GM23248 (cell line): ENCODE measurements at places on chromosomes 1 and 21.

GRCh38 chr1:75600781-75601180 is 10.1 kb downstream of the SLC44A5 start:
- no peak for DNase-seq

GRCh38 chr1:156914440-156914856 is 6.0 kb upstream of the LRRC71 start:
- no peak for DNase-seq

- DNase-seq: peak; percentile 87
Observed at GRCh38 chr1:214569357-214570004, 18.1 kb upstream of the PTPN14 start.

DNA sequence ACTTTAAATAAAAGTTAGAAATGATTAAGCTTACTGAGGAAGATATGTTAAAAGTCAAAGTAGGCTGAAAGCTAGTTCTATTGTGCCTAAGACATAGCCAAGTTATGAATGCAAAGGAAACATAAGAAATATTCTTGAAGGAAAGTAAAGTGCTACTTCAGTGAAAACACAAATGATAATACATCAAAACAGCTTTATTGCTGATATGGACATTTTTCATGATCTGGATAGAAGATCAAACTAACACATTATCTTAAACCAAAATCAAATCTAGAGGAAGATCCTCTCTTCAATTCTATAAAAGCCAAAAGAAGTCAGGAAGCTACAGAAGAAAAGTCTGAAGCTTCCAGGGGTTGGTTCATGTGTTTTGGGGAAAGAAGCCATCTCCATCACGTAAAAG is 545.9 kb downstream of the COL11A1 start:
- DNase-seq: no peak

- no peak for DNase-seq
Observed at GRCh38 chr1:9482816-9483572, 56.3 kb upstream of the SLC25A33 start.

DNA sequence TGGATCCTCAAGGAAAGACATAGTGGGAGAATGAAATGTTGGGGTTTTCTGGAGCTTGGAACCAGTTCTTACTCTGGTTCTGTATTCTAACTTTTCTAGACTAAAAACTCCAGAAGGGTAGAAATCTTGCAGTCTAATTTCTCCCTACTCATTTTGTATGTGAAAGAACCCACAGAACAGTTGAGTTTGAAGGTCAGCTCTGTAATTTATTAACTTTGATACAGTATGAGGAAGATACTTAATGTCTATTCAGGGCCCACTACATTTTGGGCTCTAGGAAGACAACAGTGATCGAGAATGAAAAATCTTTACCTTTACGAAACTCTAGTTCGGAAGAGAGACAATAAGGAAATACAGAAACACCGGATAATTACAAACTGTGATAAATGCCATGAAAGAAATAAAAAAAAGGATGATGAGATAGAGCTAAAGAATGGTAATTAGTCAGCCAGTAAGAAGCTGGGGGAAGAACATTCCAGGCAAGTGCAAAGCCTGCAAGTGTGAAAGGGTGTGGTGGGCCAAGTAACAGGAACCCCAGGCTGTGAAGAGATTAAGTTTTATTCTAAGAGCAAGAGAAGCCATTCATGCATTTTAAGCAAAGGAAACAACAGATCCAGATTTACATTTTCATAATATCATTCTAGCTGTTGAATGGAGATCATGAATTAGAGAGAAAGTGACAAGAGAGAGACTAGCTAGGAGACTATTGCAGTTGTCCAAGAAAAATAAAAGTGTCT is 159.9 kb upstream of the HMCN1 start:
- DNase-seq: peak; percentile 50

GRCh38 chr1:214416417-214416816 is 135.0 kb downstream of the PTPN14 start:
- DNase-seq: peak; percentile 80

DNA sequence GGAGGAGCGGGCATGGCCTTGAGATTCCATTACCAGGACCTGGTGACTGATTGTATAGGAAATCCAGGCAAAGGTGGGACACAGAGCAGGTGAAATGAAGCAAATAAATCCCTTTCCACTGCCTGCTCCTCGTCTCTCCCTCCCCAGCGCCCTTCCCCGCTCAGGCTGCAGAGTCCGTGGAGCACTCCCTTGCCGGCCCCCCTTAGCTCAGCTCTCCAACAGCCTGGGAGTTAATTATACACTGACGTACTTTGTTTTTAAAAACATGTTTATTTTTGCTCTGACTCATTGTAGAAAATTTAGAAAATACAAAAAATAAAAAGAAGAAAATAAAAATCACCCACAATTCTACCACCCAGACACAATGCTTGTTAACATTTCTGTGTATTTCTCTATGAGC is 61.7 kb downstream of the LGR6 start:
- no peak for DNase-seq

- peak; percentile 72 for DNase-seq
Observed at GRCh38 chr1:92599184-92599583, 112.5 kb upstream of the GFI1 start.

DNA sequence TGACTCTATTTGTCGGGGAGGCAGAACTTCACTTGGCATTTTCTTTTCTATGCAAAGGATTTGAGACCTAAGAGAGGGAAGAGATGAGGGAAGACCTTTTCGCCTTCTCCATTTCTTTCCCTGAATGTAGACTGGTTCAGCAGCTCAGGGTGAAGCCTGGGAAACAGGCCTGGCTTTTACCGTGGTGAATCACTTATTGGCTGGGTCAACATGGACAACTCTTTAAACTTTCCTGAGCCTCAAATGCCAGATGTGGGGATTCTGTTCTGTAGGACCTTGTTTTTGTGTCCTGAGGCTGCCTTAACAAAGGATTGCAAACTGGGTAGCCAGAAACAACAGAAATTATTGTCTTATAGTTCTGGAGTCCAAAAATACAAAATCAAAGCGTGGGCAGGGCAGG is 455.8 kb upstream of the VAMP3 start:
- DNase-seq: peak; percentile 62

- DNase-seq: no peak
Observed at GRCh38 chr1:167033646-167034045, 44.6 kb downstream of the MAEL start.

GRCh38 chr1:37946703-37947360 is at the start of gene INPP5B:
INPP5B (minus strand) TSS chr1:37947053; CDS start chr1:37946308, 745 bp downstream.
- DNase-seq: peak; percentile 92

- DNase-seq: peak; percentile 49
Observed at GRCh38 chr1:117671781-117672501, 66.1 kb downstream of the TENT5C start.

GRCh38 chr1:106749906-106750305 is 306.6 kb upstream of the PRMT6 start:
- no peak for DNase-seq

GRCh38 chr1:192600275-192600674 is 24.7 kb downstream of the RGS1 start:
- DNase-seq: peak; percentile 13

DNA sequence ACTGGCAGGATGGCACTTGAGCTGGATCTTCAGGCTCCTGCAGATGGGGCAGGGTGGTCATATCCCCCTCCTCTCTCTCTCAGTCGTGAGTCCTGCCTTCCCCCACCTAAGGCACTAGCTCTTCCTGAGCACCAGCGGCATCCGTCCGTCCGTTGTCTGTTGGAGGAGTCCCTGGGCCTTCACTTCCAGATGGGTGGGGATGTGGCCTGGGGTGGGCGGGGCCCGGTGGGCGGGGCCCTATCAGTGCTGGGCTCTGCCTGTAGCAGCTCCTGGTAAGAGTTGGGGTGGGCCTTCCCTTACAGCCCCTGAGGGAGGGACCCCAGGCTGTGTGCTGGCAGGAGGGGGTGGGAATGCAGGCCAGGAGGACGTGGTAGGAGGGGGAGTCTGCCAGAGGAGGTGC is 10.3 kb downstream of the LDLRAD2 start:
- DNase-seq: peak; percentile 33

DNA sequence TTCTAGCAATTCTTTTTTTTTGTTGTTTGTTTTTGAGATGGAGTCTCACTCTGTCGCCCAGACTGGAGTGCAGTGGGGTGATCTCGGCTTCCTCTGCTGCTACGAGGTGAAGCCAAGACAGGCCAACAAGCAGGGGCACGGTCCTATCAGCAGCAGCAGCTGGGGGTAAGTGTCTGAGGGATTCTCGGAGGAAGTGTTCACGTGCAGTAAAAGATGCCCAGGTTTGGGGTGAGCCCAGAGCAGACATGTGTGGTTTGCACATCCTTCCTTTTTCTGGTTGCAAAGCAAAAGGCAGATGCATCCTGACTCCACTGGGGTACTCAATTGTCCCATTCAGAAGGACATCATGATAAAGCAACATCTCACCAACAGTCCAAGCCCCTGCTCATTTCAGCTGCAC is 27.7 kb downstream of the PIGP start:
- no peak for DNase-seq

DNA sequence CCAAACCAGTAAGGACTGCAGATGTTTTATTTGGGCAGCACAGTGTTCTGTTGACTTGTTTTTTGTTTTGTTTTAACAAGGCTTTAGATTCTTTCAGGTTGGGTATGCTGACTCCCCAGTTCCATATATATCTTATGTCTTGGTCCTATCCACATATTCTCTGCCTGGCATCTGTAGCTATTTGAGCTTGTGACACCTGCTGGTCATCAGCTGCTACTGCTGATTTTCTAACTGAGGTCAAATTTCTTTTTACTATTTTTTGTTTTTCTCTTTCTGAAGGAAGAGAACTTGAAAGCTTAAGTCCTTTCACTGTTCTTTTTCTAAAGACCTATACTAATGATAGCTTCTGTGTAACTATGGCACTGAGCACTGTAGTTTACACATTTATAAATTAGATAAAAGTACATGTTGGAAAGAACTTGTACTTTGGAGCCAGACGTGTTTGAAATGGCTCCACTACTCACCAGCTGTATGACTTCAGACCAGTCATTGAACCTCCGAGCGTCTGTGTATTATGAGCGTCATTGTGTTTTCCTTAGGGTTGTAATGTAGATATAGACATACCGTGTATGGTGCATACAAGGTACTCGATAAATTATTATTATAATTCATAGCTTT is 109.4 kb downstream of the NRDC start:
- peak; percentile 82 for DNase-seq

DNA sequence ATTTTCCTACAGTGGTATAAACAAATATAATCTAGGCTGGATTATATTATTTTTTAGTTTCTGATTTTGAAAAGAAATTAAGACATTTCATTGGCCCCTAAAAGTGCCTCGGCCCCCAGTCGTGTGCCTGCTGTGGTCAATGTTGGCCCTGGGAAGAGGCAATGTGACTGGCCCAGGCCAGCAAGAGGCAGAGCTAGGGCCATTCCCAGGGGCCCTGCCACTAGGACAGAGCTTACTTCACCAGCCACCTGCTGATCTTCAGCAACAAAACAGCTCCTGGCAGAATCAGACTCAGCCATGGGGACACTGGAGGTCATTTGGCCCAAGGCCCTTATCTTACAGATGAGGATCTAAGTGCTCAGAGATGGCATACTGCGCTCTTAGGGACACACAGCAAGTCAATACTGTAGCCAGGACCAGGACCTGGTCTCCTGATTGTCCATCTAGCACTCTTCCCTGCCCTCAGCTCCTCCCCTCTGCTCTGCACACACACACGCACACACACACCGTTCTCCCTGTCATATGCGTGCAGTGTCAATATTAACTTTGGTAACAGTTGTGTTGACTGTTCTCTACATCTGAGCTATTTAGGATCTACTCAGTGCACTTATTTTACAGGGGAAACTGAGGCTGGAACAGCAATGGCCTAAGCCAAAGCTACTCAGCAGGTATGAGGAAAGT is 16.6 kb upstream of the KLHDC7A start:
- no peak for DNase-seq

GRCh38 chr1:213376862-213377372 is 325.9 kb downstream of the RPS6KC1 start:
- no peak for DNase-seq

DNA sequence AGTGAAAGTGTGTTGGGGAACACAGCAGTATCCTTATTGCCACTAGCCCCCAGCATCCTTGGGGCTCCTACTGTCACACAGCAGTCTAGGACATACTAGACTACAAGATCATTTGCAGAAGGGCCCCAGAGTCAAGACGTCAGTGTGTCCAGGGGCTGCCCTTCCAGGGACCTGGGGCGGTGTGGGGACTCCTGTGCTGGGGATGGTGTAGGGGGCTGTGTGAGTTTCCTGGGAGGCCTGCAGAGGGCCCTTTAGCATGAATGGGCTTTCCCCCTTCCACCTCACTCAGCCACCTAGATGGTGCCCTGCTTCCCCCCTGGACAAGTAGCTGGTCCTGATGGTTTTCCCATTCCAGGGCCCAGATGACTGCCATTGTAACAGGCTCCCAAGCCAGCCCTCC is 17.5 kb upstream of the KIF21B start:
- no peak for DNase-seq

GRCh38 chr1:33473900-33474299 is 1.5 kb downstream of the ZSCAN20 start:
- peak; percentile 70 for DNase-seq

DNA sequence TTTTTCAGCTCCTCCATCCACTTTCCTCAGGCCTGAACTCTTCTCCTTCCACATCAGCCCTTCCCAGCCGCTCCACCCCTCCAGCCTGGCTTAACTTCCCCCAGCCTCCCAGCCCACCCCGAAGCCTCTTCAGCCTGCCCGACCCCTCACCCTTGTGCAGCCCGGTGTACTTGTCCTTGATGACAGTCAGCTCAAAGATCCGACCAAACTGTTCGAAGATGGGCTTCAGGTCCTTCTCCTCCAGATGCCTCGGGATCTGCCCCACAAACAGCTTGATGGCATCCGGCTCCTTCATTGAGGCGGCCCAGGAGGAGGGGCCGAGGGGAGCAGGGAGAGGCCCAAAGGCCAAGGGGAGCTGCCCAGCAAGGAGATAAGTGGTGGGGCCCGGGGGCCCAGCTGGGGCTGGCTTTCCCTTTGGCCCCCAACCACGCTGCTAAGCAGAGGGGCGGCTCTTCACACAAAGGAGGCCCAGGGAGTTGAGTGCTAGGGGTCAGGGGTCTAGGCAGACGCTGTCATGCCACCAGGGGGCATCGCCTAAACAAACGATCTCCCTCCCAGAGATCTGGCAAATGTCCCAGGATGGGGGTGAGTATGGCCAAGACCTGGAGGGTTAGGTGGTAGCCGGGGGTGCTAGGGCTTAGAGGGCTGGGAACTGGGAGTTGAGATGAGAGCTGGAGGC is 738 bp downstream of the CELF3 start:
- no peak for DNase-seq

GRCh38 chr1:225772323-225772768 is 5.3 kb upstream of the SRP9 start:
- peak; percentile 94 for DNase-seq
